Head of caudate nucleus (tissue), 42 donors: ENCODE measurements at places on chromosomes 5 and 9.

GRCh38 chr9:76756268-76756640 is 8.0 kb upstream of the PCA3 start:
- DNase-seq = peak; percentile 59

GRCh38 chr5:92990771-92991170 is 590.2 kb downstream of the NR2F1-AS1 start:
- DNase-seq = no peak

DNA sequence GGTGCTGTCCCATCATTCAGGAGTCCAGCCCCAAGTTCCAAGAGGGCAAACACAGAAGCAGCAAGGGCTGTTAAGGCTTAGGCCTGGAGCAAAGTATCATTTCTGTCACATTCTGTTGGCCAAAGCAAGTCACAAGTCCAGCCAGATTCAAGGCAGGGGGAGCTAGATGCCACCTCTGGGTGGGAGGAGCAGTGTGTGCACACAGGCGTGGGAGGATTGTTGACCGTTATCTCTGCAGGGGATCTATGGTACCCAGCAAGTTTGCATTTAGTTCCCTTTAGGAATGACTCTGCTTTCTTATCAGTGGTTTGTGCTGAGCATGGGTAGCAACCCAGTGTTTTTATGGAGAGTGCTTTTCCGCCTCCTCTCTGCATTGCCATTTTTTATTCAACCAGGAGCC is 278.9 kb downstream of the NR3C1 start:
- no peak for DNase-seq

DNA sequence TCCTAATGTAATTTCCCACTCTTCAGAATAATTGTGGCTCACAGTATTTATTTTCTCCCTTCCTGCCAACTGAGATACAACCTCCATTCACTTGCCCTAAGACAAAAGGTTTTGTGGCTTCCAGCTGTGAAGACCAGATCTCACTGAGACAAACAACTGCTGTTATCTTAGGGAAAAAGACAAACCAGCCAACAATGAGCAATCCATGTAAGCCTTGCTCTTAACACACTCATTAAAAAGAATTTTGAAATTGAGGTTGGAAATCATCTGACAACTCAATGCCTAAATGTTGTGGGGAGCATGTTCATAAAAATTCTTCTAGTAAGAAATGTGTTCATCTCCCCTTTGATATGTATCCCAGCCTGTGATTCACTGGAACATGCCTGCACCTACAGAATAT is 132.9 kb downstream of the ADAMTSL1 start:
- no peak for DNase-seq

- no peak for DNase-seq
Observed at GRCh38 chr5:93503598-93504067, 77.4 kb downstream of the NR2F1-AS1 start.

- no peak for DNase-seq
Observed at GRCh38 chr5:37806016-37806415, 33.8 kb downstream of the GDNF start.

GRCh38 chr5:135591277-135591676 is 12.5 kb upstream of the CXCL14 start:
- no peak for DNase-seq

DNA sequence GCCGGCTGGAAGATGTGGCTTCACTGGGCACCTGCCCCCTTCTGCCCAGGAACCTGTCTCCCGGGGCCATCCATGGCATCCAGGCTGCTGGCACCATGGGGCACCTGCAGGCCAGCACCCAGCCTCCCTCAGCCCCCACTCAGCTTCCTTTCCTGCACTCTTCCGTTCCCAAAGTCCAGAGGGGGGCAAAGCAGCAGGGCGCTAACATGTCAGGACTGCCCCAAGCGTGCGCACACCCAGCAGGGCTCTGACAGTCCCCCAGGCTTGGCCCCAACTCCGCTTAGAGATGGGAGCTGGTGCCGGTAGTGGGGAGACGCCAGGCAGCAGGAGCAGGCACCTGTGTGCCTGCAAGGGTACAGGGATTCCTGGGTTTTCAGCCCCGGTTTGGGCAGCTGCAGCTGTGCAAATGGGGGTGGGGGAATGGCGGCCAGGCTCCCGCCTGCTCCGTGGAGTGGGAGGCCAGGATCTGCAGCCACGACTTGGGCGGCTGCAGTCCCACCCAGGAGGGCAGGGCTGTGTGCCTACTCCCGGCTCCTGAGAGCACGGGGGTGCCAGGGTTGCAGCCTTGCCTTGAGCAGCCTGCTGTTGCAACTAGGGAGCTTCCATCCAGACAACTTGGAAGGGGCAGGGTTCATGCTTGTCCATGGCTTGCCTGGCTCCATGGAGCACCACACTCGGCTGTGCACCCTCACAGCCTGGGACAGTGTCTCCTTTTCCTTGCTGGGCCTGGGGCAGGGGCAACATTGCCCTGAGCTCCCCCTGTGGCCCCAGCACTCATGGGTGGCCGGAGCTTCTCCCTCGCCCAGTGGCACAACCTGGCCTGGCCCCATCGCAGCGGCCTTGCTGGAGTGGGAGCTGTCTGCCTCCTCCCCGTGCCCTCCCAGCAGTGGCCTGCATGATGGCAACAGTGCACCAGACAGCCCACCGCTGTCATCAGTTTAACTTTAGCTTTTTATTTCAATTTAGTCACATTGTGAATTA is 561.1 kb downstream of the MTRR start:
- DNase-seq = no peak

DNA sequence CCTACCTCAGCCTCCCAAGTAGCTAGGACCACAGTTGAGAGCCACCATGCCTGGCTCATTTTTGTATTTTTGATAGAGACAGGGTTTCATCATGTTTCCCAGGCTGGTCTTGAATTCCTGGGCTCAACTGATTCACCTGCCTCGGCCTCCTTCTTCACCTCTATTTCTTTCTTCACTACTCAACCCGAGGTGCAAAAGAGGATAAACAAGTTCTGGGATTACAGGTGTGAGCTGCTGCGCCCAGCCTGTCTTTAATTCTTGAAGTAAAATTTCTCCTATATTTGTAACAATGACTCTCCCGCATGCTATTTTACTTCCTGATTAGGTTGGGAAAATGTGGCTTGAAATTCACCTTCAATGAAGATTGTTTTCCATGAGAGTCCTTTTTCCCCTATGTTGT is 46.4 kb downstream of the CAST start:
- DNase-seq = no peak

GRCh38 chr9:38727497-38728001 is 7.6 kb upstream of the FAM240B start:
- peak; percentile 55 for DNase-seq

DNA sequence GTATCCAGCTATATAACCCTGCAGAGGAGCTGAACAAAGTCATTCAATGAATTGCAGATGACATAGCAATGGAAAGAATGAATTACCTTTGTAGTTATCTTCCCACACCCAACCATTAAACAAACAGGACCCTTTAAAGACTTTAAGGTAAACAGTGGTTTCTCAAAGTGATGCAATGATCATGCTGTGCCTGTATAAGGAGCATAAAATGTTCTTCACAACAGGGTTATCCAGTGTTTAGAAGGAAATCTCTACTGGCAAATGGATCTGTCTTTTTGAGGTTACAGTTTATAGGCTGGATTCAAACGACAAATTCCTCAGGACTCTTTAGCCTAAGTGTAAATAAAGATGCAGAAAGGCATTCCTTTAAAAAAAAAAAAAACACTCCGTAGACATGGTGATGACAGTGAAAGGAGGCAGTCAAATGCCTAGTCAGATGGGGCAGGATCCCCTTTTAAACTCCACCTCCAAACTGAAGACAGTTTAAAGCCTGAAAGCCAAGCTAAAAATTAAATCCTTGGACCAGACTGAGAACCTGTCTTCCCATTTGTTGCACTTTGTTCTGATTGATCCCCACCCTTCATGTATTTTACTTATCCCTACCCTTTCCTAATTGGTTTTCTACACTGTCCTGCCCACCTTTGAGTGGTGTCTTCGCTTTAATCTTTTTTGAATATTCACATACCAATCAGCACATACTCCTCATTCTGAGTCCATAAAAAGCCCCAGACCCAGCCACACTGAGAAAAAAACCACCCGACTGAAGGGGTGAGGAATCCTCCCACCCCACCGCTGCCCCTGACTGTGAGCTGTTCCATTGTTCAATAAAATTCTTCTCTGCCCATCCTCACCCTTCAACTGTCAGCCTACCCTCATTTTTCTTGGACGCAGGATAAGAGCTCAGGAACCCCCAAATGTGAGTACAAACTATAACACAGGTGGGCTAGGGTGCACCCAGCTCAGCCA is 761.3 kb upstream of the DMAC1 start:
- DNase-seq = no peak

GRCh38 chr5:148290271-148291195 is 21.7 kb upstream of the SPINK7 start:
- DNase-seq = no peak

- no peak for DNase-seq
Observed at GRCh38 chr5:74378464-74378863, 262.1 kb downstream of the ENC1 start.

GRCh38 chr9:15711531-15711930 is 158.7 kb downstream of the CCDC171 start:
- DNase-seq = no peak

- DNase-seq = no peak
Observed at GRCh38 chr5:36570301-36571095, 35.9 kb upstream of the SLC1A3 start.

GRCh38 chr9:13898957-13899356 is 415.0 kb downstream of the NFIB start:
- no peak for DNase-seq

- no peak for DNase-seq
Observed at GRCh38 chr5:127856292-127856691, 153.1 kb downstream of the CCDC192 start.

- no peak for DNase-seq
Observed at GRCh38 chr9:101691657-101692056, 46.8 kb downstream of the GRIN3A start.

GRCh38 chr9:88267283-88267682 is 121.0 kb upstream of the SPIN1 start:
- DNase-seq = no peak

- DNase-seq = no peak
Observed at GRCh38 chr5:38452201-38452600, 104.2 kb downstream of the LIFR start.

DNA sequence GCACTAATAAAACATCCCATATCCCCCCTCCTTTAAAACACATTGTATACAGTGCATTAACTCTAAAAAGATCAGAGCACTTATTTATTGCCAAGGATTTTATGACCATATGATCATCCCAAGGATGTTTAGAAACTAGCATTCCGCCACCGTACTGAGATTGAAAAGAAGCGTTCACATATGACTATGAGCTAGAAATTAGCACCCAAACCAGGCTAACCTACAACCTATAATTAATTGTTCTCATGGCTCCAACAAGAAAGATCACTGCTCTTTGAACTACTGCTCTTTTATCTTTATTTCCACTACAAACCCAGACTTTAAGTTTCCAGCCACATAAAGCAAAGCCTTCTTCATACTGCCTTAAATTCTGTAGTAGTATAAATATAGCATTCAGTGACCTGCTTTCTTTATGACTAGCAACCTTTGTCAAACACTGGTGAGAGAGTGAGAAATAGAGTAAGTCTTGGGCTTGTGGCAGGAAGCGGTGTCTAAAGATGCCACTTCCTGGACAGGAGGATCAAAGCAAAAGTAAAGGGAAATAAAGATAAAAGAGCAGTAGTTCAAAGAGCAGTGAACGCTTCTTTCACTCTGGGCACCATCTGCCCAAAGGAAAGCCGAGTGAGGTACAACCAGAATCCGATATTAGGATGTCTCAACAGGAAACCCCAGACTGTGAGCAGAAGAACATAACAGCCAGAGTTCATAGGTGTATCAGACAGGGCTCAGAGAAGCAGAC is 151.1 kb upstream of the ERCC6L2 start:
- no peak for DNase-seq

DNA sequence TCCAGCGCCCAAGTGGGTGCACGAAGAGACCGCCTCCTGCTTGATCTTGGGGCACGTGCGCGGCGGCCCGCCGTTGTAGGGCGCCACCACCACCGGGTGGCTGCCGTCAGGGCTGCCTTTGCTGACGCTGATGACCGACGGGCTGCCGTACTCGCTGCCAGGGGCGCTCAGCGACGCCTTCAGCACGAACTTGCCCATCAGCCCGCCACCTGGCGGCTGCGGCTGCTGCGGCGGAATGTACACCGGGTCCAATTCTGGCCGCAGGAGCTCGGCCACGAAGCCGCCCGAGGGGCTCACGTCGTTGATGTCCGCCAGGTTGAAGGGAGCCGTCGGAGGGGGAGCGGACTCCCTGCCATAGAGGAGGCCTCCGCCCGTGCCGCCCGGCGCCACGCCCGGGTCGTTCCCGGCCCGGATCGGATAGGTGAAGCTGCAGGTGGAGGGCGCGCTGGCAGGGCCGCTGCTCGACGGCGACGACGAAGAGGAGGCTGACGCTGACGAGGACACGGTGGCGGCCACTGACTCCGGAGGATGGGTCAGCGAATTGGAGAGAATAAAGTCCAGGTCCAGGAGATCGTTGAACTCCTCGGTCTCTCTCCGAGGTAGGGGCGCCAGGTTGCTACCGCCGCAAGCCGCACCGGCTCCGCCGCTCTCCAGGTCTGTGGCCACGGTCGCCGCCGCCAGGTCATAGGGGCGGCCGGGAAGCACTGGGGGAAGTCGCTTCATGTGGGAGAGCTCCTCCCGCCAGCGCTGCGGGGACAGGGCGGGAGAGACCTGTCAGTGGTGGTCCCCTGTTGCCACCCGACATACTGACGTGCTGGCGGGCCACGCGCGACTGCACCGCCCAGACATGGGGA is 1.8 kb downstream of the KLF4 start:
- DNase-seq = peak; percentile 14

GRCh38 chr9:128065907-128066712 is 1.0 kb downstream of the NAIF1 start:
- no peak for DNase-seq

DNA sequence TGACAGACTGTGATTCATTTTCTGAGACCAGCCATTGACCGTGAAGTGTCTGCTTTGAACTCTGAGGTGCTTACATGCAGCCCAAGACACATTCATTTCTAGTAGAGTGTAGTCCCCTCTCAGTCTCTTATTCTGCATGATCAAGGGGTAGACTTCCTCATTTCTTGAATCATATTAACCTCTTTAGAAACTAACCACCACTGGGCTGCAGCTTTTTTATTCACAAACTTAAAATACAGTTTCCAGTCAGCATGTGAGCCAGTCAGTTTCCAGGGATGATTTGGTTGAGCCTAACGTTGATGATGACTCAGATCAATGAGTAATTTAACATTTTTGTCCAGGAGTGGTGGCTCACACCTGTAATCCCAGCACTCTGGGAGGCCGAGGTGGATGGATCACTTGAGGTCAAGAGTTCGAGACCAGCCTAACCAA is 59.2 kb downstream of the OTULIN start:
- no peak for DNase-seq

GRCh38 chr5:3214396-3214795 is 381.2 kb upstream of the IRX1 start:
- DNase-seq = no peak

- peak; percentile 43 for DNase-seq
Observed at GRCh38 chr5:132010989-132011621, 353 bp downstream of the ACSL6 start.
